ENCODE measurements at places on chromosomes 6 and 20. TPM values are rescaled to one million over a fixed set of nuclear protein-coding genes. Genes with fewer than 3 reads are reported as not detected.
A peak's percentile ranks its signal among the peaks of the same experiment; 100 is the strongest.

GRCh38 chr6:31535538-31536324, 6.1 kb downstream of the DDX39B start:
- no peak for DNase-seq

DNA sequence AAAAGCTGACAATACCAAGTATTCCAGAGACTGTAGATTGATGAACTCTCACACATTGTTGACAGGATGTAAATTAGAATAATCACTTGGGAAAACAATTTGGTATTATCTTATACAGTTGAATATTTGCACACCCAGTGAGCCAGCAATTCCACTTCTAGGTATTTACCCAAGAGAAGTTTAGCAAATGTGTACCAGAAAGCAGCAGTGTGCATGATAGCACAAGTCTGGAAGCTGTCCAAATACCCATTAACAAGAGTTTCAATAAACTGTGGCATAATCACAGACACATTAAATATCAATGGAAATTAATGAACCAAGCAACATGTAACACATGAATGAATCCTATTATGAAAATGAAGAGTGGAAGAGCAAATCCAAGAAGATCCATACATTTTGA, 233.6 kb downstream of the TPBG start:
- no peak for DNase-seq

GRCh38 chr6:141110481-141110880, 1022.2 kb upstream of the GJE1 start:
- no peak for DNase-seq

- no peak for DNase-seq
Measured at GRCh38 chr6:118743746-118744145, 92.4 kb upstream of the CEP85L start.

GRCh38 chr6:121450242-121450641, 14.8 kb downstream of the GJA1 start:
- no peak for DNase-seq

- DNase-seq, result no peak
Measured at GRCh38 chr6:42571611-42572342, 7.9 kb downstream of the UBR2 start.

GRCh38 chr20:4108495-4109306, 93.3 kb upstream of the RNF24 start:
- no peak for DNase-seq

DNA sequence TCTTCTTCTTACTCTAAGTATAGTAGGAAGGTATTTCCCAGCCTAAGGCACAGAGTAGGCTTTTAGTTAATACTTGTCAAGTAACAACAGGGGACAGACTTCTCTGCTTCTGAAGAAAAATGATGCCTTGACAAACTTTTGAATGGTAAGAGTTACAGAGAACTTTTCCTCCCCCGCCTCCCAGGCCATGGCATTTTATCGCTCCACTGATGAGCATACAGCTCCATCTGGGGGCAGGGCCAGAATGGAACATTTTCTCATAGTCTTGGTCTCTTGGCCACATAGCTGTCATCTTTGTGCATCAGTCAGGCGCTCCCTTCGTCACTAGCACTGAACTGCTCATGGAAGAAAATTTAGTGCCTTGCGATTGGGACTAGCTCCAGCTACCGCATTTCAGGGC, 1066.8 kb upstream of the CITED2 start:
- peak; percentile 22 for DNase-seq

DNA sequence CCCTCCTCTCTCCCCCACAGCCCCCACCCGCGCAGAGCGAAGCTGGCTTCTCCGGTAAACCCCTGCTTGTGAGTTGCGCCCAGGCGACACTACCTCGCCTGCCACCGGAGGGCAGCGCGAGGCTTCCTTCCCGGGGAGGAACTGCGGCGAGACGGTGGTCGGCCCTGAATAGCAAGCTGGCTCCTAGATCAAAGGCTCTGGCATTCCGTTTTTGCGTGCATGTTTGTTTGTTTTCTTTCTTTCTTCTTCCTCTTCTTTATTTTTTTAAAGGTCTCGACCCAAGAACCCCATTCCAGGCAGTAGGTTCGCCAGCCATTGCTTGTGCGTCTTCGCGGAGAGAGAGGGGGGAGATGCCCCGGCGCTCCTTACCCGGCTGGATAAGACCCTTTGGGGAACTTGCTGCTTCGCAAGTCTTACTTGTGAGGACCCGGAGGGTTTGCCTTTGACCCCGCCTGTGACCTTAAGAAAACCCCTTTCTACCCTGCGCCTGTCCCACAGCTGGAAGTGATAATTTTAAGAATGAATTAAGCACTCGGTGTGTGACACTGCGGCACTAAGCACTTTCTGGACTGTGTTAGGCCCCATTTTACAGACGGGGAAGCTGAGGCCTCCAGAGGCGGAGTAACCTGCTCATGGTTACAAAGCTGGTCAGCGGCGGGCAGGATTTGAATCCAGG, 92.7 kb upstream of the SIRPA start:
- DNase-seq, result no peak

- DNase-seq, result no peak
Measured at GRCh38 chr6:51302431-51302830, 483.8 kb downstream of the TFAP2B start.

GRCh38 chr6:147852772-147853171, 344.3 kb downstream of the SAMD5 start:
- no peak for DNase-seq

GRCh38 chr6:42714098-42714761, 8.2 kb downstream of the PRPH2 start:
- DNase-seq, result no peak

GRCh38 chr6:28814032-28814976, 109.5 kb downstream of the TRIM27 start:
- DNase-seq, result no peak

GRCh38 chr20:53827292-53828087, 233.9 kb upstream of the ZNF217 start:
- no peak for DNase-seq

DNA sequence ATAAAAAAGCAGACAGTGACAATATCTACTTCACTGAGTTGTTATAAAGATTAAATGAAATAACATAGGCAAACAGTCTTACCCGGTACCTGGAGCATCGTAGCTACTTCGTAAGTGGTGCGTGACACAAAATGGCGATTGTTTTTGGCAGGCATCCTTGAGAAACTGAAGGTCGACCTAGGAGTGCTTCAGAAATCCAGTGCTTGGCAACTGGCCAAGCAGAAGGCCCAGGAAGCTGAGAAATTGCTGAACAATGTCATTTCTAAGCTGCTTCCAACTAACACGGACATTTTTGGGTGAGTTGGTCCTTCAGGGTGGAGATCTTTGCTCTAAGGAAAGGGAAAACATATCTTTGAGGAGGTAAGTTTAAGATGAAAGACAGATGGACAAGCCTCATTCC, 4.8 kb downstream of the BPIFA2 start:
- no peak for DNase-seq

DNA sequence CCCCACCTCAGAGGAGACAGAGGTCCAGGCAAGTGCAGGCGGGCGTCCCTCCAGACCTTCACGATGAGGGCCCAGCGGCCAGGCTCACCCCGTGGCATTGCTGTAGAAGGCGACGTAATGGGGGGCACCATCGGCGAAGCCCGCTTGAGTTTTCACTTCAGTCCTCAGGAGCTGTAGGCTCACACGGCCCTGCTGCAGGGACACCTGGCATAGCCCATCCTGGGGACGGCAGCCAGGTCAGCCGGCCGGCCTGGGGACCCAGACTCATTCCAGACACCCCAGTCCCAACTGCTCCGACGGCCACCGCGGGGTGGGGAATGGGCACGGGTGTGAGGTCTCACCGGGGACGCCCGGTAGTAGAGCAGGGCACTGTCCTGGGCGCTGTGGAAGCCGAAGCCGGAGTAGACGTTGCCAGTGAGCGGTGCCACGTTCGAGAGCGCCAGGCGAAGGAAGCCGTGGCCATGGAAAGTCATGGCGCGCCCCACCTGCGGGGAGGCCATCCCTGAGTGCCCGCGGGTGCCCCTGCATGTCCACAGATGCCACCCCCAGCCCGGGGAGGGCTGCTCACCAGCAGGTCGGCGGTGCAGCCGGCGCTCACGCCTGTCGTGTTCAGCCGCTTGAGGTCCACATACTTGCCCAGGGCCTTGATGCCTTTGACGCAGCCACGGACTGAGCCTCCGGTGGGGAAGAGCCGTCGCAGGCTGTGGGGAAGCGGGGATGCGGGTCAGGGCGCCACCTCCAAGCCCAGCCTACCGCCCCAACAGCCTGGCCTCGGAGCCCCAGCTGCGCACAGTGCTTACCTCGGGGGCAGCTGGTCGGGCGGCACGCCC, 9.2 kb downstream of the ADRM1 start:
- DNase-seq, result no peak

DNA sequence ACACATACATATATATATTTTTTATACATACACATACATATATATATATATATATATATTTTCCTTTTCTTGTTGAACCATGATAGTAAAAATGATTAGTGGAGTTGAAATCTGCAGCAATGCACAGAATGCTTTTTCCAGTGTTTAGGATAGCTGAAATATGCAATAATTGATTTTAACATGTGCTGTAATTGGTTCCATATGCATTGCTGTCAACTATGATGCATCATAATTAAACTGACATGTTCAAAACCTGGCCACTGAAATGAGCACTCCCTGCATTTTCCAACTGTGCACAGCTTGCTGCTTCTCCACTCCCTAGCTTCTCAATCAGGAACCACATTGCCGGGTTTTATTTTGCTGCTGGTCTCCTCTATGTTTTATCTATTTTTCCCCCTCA, 358.3 kb downstream of the PAX1 start:
- DNase-seq, result no peak

GRCh38 chr20:51422514-51423289, 119.8 kb downstream of the NFATC2 start:
- no peak for DNase-seq

GRCh38 chr6:104031346-104031745, 828.4 kb downstream of the HACE1 start:
- no peak for DNase-seq

The RPS21 gene
- total RNA-seq, result 2,475 TPM

The DNMT3B gene
- 5.8 TPM for total RNA-seq

The IL17A gene
- total RNA-seq, result not detected

The COL19A1 gene
- not detected for total RNA-seq

The ID4 gene
- total RNA-seq, result 0.24 TPM

The ZNF217 gene
- 21.5 TPM for total RNA-seq

The ADGB gene
- total RNA-seq, result not detected

The CCM2L gene
- total RNA-seq, result 12.3 TPM

The PHACTR1 gene
- 17.0 TPM for total RNA-seq

The TMEM244 gene
- total RNA-seq, result not detected

The NNAT gene
- total RNA-seq, result 13.8 TPM
